ENCODE measurements at places on chromosomes 11 and 22.

- DNase-seq, result no peak
These were observed 378.7 kb downstream of the NTM start for GRCh38 chr11:131749101-131749500.

GRCh38 chr11:61120706-61121191, 18.5 kb downstream of the CD5 start:
- no peak for DNase-seq

DNA sequence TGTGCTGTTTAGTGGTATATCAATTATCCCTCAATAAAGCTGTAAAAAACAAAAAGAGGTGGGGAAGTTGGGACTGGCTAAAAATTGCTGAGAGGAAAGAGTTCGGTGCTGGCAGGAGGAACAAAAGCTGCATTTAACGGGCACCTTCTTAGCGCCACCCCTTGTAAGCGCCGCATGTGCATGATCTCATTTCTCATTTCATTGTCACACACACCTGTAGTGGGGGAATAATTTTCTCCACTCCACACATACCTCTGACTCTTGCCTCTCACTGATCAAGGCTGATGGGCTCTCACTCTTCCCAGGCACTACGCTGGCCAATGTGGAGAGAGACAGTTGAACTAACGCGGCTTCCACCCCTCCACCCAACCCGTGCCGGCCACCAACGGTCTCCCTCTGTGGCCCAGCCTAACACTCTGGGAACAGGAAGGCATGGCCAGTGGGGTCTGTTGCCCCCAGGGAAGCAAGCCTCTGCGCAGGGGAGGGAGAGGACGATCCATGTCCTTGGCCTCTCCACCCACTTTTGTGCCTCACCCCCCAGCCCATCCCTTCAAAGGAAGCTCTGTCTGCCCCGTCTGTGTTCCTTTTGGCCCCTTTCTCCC, 186.7 kb upstream of the SYT13 start:
- no peak for DNase-seq

- peak; percentile 93 for DNase-seq
These were observed 6.3 kb downstream of the CEND1 start for GRCh38 chr11:783581-784015.

- DNase-seq, result peak; percentile 94
These were observed 49.8 kb upstream of the BLID start for GRCh38 chr11:122165607-122166371.

DNA sequence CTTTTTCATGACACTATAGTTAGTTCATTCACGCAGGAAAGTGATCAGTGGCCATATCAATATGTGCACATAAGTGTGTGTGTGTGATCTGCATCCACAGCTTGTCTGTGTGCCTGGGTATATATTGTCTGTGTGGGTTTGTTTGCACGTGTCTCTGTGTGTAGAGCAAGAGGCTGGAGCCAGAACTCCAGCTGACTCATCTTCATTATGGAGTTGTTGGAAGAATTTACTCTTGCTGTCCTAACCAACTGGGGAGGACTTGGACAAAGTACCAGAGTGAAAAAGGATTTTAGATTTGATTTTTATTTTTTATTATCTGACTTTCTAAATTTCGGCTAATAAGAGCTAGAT, 63.9 kb downstream of the TP53I11 start:
- DNase-seq, result no peak

GRCh38 chr11:94179696-94180095, 51.1 kb downstream of the PANX1 start:
- no peak for DNase-seq

- DNase-seq, result no peak
These were observed 26.4 kb downstream of the MYEOV start for GRCh38 chr11:69320326-69320725.

DNA sequence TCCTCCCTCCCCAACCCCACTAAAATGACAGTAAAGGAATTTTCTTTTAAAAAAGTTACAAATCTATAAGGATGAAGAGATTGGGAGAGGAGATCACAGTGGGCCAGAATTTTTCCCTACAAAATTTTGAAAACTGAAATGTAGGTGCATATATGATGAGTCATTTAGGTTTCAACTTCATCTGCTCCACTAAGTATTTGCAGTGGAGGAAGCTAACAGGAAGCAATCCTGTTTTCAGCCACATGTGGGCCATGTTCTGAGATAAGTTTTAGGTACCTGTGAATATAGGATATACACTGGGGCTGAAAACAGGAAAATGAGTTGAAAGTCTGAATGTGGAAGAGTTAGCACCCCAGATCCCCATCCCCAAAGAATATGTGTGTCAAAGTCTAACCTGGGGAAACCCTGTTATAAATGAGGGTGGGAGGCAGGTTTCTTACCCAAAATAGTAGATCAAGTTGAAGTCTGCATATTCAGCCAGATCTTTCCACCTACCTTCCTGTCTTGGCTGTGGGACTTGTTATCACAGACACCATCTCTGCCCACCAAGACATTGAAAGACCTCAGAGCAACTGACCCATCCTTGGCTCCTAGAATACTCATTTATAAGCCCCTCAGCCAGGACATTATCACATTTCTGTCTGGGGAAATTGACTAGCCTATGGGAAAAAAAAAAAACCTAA, 87.3 kb downstream of the PACS1 start:
- DNase-seq, result no peak

- DNase-seq, result no peak
These were observed 1.4 kb upstream of the BATF2 start for GRCh38 chr11:64998141-64998540.

DNA sequence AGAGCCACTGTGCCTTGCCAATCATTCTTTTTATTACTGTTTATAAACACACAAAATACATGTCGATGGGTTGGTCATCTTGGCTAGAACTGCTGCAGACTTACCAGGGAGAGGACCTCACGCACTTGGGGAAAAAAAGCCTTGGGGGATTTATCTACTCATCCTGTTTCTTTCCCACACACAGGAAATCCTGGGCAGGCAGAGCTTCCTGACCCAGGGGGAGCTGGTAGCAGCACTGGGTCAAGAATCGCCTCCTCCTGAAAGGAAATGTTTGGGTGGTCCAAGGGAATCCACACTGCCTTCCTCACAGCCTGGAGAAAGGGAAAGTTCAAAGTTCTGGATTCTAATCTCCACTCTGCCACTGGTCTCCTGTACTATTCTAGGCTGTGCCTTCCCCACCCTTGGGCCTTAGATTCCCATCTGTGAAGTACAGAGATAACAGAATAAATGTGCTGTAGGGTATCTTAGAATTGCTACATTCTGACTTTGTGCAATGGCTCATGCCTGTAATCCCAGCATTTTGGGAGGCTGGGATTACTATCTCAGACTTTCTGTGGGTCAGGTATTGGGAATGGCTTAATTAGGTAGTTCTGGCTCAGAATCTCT, 31.2 kb upstream of the SMTN start:
- no peak for DNase-seq

GRCh38 chr11:20493340-20493739, 105.8 kb downstream of the PRMT3 start:
- no peak for DNase-seq

- DNase-seq, result no peak
These were observed 4.1 kb downstream of the BDNF start for GRCh38 chr11:27696115-27696514.

DNA sequence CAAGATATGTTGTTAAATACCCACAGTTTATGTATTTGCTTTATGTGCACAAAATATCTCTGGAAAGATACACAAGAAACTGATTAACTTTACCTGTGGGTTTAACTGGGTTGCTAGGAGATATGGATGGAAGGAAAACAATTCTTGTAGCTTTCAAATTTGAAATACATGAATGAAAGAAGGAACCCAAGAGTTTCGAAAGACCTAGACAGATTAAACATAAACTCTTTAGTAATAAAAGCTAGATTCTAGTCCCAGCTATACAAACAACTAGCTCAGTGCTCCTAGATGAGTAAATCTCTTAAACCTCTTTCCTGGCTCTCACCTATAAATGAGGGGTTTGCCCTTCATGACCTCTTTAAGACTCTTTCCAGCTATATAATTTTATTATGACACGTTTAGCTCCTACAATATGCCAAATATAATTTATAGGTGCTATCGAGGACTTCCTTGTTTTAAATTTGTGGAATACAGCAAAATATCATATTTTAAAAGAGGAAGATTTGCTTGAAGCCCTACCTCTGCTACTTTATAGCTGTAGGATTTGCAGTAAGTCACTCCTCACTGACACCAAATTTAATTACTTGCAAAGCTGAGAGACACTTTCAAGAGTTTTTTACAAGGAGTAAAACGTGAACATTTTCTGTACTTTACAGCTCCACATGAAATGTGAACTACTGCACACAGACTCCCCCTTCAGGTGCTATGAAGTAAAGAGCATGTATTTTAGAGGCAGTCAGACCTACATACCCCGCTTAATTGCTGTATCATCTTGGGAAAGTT, 50.7 kb downstream of the RRAS2 start:
- peak; percentile 43 for DNase-seq

DNA sequence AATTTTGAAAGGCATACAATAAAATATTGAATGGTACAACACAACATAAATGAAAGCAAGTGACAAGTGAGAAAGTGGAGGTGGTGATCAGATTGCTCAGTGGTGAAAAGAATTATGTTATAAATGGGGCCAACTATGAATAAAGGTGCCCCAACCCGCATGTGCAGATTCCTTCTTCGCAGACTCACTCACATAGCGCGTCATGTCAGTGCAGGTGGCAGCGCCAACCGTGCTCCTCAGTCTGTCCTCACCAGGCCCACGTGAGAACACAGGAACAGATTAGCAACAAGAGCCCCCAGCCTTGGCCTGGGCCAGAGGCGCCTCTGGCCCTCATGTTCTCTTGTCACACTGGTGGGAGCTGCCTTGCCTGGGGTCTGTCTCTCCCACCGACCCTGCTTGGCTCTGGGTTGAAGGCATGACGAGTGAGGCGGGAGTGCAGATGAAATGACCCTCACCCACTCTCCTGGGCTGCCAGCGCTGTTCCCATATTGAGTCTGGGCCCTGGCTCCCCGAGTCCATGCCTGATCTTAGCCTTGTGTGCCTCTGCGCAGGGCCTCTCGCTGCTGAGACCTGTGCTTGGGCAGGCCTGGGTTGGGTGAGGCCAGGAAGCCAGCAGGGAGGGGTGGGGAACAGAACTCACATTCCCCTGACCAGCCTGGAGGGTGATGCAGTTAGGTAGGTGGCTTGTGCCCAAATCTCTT, 6.4 kb downstream of the ATG16L2 start:
- no peak for DNase-seq

DNA sequence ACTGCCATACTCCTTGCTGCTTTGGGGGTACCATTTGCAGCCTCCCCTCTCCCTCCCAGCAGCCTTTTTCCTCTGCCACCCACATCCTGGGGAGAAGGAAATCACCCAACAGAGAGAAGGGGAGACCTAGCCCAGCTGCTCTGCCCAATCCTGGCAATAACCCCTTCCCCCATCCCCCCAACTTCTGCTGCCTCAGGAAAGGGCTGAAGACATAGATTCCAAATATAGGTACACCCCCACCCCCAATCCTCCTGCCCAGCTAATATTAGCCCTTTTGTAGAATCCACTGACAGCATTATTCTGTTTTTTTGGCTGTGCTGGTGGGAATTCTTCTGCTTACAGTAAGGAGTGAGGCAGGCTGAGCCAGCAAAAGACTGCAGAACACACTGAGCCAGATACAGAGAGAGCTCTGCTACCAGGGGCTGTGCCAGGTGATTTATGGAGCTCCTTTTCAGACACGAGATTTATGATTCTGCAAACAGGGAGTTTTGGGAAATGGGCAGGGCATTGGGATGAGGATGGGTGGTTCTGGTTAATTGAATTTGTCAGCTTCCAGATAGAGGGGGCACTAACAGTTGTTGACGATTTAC, 164.0 kb downstream of the TENM4 start:
- no peak for DNase-seq

DNA sequence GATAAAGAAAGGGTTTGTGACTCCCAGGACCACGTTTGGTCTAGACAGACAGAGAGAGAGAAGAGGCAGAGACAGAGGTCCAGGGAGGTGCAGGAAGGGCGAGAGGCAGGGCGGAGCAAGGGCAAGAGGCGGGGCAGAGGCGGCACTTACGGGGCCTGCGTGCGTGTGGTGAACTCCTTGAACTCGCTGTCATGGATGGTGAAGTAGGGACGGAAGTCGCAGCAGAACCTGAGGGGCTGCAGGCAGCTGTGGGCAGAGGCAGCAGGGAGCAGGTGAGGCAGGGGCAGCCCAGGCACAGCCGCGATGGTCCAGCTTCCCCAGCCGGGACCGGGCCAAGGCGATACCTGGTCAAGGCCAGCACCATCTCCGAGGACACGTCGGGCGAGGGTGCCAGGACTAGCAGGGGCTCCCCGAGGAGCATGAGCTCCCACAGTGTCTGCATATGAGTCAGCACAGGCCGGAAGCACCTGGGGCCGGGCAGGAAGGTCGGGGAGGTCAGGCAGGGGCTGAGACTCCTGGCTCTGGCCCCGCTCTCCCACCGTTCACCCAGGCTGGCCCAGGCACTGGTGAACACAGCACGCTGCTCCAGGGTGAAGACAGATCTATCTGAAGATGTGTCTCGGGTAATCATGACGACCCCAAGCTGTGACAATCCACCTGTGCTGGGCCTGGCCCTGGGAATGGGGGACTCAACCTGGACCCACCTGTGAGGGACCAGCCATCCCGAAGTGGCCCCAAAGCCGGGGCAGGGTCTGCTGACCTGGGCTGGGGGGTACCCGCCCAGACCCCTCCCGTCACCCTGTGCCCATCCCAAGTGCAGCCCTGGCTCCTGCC, 7.2 kb upstream of the PLXNB2 start:
- DNase-seq, result no peak

DNA sequence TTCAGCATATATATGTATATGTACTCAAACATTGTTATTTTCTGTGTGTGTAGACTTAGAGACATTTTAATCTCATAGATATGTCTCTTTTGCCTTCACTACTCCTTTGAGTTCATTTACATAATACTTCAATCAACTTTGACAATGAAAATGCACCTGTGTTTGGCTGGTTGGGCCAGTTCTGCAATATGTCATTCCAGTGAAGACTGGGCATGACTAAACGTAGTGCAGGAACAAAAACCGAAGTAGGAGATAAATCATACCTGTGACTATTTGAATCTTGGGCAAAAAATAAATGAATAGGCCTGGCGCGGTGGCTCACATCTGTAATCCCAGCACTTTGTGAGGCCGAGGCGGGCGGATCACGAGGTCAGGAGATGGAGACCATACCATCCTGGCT, 640.0 kb upstream of the ANO3 start:
- no peak for DNase-seq

Measured in NCI-H524 (cell line).